ENCODE measurements at places on chromosomes 6 and 20.

- no peak for DNase-seq
Observed at GRCh38 chr6:136959471-136959891, 37.4 kb downstream of the SLC35D3 start.

GRCh38 chr6:9409126-9409525 lies 973.8 kb upstream of the SLC35B3 start:
- no peak for DNase-seq

- DNase-seq: no peak
Observed at GRCh38 chr20:25361287-25361683, 29.4 kb downstream of the ABHD12 start.

DNA sequence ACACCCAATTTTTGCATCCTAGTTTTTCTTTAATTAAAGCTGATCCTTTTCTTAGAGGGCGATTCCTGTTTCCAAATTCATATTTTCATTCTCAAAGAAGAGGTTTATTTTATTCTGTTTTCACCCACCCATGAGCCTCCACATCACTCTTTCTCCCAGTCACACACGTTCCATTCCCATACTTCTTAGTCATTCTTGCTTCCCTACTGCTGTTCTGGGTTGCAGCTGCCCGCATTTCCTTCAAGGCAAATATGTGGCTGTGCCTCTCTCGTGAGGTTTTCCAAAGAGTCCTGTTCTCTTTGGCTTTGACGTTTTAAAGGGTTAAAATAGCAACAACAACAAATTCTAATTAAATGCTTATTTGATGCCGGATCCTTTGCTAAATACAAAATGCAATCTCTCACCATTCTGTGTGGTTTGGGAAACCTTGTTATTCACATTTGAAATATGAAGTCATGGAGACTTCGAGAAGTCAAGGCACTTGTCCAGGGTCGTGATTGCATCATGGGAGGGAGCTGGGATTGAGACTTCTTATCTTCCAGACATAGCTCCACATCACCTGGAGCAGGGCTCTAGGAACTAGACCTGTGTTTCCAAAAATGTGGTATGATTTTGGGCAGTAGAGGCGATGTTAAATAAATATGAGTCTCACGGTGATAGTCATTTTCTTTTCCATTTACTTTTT lies 126.6 kb downstream of the DOK5 start:
- no peak for DNase-seq

DNA sequence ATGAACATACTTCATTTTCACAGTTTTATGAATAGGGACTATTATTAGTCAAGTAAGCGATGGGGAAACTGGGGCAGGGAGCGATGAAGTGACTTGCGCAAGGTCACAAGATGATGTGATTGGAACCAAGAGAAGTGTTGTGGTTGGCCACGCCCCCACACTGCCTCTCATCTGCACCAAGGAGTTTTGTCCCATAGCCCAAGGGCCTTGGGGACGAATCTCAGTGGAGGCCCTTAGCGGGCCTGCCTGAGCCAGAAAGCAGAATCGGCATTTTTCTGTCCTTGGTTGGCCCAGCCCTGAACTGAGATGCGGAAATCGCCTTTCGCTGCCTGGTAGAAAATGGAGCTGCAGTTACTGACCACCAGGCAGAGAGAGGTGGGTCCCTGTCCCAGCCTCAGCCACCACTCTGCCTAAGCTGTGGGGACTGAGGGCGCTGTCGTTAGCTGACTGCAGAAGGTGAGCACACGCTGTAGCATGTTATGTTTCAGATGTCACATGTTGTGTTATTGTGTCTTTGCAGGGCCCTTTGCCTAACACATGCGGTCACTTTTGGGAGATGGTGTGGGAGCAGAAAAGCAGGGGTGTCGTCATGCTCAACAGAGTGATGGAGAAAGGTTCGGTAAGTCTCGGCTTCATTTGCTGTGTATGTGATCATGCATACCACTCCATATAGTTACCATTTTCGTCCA lies 57.8 kb downstream of the PTPN1 start:
- DNase-seq: no peak

DNA sequence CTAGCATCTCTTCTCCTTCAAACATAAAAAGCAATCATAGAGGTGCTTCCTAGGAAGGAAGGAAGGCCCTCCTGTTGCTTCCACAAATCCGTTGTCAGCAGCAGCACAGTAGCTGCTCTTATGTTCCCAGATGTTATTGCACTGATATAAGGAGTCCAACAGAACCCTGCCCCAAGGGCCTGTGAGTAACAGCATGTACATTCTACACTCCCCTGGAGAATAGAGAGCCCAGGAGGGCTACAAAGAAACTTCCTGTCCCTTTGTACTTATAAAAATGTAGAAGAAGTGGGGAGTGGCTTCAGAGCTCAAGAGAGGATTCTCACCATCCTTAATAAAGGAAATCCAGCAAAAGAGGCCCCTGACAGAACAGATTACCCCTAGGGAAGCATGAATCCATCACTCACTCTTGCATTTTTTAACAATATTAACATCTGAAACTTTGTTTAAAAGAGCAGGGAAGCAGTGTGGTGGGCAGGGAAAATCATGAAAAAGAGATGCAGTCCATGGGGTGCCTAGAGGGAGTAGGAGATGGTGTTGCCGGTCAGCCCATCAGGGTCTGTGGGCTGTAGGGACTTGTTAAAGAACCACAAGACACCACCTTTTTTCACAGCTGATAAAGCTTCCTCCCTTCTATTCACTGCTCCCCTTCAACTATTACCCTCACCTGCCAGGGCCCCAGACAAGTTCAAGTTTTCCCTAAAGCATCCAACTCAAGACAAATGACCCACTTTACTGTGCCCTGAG lies 104.5 kb upstream of the ADGRF1 start:
- no peak for DNase-seq

- no peak for DNase-seq
Observed at GRCh38 chr6:30508890-30509736, 19.8 kb downstream of the HLA-E start.

DNA sequence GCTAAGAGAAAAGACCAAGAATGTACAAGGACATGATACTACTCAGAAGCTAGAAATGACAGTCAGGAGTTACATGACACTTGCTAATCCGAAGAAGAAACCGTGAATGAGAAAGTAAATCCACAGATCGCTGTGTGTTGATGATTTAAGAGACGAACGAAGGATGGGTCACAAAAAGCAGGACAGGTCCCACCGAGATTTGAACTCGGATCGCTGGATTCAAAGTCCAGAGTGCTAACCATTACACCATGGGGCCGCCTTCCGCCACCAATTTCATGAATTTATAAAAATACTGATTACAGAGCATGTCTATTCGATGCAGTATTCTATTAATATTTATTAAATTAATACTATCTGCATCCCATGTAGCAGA lies 54.0 kb upstream of the BTN3A2 start:
- no peak for DNase-seq
